K562 (cell line): ENCODE measurements at places on chromosomes 12 and 14.

- peak; percentile 86 for DNase-seq
These were observed 34.9 kb downstream of the KRT80 start for GRCh38 chr12:52156757-52157565.

DNA sequence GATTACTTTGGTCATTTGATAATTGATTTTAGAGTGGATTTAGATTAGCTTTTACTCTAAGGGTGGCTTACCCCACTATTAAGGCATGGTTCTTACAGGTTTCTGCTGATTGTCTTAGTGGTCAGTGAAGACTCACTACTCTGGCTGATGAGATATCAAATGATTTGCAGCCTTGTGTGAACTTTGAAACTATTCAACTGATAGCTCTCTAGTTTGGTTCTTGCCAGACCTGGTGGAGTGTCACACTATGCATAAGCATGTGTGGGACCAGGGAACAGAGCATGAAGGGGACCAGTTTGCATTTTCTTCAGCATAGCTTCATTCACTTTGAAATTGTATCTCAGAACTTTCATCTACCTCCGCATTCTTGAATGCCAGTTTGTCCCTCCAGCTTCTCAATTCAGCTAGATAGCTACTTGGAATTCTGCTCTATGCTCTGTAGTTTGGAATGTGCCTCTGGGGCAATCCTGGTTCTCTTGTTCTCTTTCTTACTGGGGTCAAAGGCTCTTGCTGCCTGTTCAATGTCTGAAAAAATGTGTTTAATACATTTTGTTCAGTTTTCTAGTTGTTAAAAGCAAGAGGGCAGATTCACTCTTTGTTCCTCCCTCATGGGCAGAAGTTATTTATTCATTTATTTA is 12.7 kb downstream of the SCYL2 start:
- DNase-seq, result peak; percentile 24

GRCh38 chr12:3833670-3834310 is 39.4 kb downstream of the PARP11 start:
- DNase-seq, result no peak

DNA sequence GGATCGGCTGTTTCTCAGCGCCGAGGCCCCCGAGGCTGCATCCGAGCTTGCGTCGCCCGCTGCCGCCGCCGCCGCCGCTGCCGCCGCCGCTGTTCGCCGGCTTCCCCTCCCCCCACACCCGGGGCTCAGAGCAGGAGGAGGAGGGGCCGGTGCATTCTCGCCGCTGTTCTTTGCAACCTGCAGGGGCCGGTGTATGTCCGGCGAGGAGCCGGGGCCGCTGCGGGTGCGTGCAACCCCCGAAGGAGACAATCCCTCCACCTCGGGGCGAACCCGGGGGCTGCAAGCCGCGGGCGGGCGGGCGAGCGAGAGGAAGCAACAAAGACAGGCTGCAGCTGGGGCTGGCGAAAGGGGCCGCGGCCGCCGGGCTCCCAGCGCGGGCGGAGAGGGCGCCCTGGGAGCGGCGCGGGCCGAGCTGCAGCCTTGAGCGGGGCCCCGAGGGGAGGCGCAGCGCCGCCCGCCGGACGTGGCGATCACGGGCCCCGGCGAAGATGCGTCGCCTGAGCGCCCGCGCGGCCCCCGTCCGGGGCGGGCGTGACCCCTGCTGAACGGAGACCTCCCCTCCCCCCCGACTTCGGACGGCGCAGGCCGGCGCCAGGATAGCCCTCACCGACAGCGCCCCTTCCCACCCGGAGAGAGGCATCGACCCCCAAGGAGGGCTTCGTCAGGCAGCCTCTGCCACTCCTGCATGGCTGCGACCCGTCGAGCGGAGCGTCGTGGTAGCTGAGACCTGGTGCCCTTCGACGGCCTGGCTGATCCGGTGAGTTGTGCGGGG is 702 bp downstream of the FAM222A start:
- DNase-seq, result peak; percentile 63
